Esophagus squamous epithelium (tissue), 5 donors: ENCODE measurements at places on chromosomes 2 and 18.

- no peak for DNase-seq
Observed at GRCh38 chr2:45497355-45497754, 113.7 kb downstream of the SRBD1 start.

DNA sequence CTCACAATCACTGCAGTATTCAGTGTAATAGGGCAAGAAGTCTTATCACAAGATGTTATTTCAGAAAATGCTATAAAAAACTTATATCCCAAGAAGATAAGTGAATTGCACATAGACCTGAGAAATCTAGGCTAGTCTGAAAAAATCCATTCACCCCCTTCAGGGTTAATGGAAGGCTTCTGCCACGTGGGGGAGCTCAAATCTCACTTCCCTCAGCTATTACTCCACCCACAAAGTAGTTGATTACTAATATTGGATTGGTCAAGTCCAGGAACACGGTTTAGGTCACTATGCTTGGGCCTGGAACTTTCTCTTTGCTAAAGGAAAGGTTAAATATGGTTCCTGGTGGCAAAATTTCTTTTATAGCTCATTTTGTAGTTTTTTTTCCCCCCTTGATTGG, 51.2 kb upstream of the ADAM23 start:
- no peak for DNase-seq

- no peak for DNase-seq
Observed at GRCh38 chr2:19893520-19894133, 8.2 kb downstream of the TTC32 start.

- no peak for DNase-seq
Observed at GRCh38 chr2:68809324-68810240, 61.6 kb downstream of the BMP10 start.

GRCh38 chr2:197307236-197307932, 3.2 kb downstream of the ANKRD44 start:
- DNase-seq = no peak

- DNase-seq = no peak
Observed at GRCh38 chr2:429575-430254, 141.8 kb upstream of the ALKAL2 start.

GRCh38 chr2:171346723-171347557, 86.8 kb downstream of the METTL8 start:
- DNase-seq = no peak

DNA sequence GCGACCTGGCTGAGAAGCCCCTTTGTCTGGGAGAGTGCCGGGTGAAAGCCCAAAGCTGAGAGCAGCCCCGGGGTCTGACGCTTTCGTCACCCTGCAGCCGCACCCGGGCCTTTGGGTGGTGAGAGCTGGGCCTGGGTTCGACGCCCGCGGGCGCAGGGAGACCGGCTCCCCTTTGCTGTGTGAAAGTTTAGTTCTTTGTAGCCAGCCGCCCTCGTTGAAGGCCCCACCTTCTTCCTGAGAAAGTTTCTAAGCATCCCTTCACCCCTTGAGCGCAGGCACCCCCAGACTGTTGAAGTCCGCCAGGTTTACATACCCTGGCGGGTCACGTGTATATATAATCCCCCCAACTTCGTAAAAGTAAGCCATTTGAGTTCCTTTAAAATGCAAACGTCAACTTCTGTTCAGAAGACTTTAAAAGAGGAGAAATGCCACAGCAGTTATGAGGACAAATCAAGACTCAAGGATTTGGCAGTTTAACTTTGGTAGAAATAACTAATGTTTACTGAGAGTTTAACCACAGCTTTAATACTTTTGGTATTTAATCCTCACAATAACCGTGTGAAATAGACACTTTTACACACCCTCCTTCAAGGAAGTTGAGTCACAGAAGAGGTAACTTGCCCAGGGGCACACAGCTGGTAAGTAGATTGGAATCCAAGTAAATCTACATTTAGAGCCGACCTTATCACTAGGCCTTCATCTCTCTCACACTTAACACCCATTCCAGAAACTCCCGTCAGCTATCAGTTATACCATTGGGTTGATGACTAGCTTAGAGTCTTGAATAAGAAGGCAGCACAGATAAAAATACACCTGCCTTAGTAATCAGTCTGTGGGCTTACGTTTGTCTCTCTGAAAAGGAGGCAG, 1.1 kb upstream of the MBOAT2 start:
- DNase-seq = no peak

- no peak for DNase-seq
Observed at GRCh38 chr2:217657252-217657651, 345.5 kb downstream of the TNS1 start.

GRCh38 chr18:51523671-51524070, 326.2 kb upstream of the MEX3C start:
- DNase-seq = no peak
